ENCODE measurements at places on chromosomes 1 and 21. TPM values are rescaled to one million over a fixed set of nuclear protein-coding genes. Genes with fewer than 3 reads are reported as not detected.

GRCh38 chr21:29246614-29247013 is 52.1 kb upstream of the BACH1 start:
- H3K27me3 ChIP-seq, result no peaks in the 10 kb centered on the region
- DNase-seq, result no peak
- H3K4me1 ChIP-seq, result peaks cover 12% of the 10 kb centered on the region
- no peak overlapping the region for H3K4me3 ChIP-seq
- no peaks in the 10 kb centered on the region for H3K36me3 ChIP-seq

DNA sequence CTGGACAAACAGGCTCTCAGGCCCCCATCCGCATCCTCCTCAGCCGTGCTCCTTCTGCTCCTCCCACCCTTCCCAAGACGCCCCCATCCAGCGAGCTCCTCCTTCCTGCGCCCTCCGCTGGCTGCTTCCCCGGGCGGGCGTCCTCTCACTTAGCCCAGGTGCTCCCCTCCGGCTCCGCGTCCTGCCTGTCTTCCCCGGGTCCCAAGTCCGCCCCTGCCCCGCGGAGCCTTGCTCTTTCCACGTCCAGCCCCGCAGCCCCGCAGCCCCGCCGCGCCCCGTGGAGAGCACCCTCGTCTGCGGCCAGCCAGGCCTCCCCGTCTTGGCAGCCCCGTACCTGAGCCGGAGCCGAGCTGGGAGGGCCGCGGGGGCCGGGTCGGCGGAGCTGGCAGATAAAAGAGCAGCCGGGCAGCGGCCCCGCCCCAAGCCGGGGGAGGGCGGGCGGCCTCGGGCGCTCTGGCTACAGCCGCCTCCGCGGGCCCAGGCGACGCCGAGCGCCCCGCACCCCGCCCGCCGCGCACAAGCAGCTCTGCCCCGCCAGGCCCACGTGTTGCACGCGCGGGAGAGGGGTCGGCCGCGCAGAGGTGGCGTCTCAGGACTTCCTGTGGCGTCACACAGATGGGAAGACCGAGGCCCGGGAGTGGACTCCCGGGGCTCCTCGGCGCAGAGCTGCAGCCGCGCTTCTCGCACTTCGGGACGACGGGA is at the start of gene PAQR7:
Gene PAQR7 (minus strand): TSS at position 555 of the 702 bp plus-strand sequence. CDS start 11,869 bp downstream, outside the sequence.
- peaks cover 17% of the 10 kb centered on the region for H3K4me1 ChIP-seq
- no peaks in the 10 kb centered on the region for H3K27me3 ChIP-seq
- DNase-seq, result peak; percentile 95
- peak within 1 kb of the TSS; percentile 80 for H3K4me3 ChIP-seq

GRCh38 chr1:1005774-1006304 is 5.9 kb upstream of the HES4 start:
- H3K4me3 ChIP-seq, result no peak overlapping the region
- H3K36me3 ChIP-seq, result no peaks in the 10 kb centered on the region
- peak; percentile 76 for DNase-seq
- peaks cover 2% of the 10 kb centered on the region for H3K4me1 ChIP-seq
- no peak overlapping the region for H3K27ac ChIP-seq

RNU1-2 gene
- total RNA-seq, result under 0.01 TPM

E2F2 gene
- total RNA-seq, result 0.29 TPM

TTC34 gene
- 0.29 TPM for total RNA-seq

DNA sequence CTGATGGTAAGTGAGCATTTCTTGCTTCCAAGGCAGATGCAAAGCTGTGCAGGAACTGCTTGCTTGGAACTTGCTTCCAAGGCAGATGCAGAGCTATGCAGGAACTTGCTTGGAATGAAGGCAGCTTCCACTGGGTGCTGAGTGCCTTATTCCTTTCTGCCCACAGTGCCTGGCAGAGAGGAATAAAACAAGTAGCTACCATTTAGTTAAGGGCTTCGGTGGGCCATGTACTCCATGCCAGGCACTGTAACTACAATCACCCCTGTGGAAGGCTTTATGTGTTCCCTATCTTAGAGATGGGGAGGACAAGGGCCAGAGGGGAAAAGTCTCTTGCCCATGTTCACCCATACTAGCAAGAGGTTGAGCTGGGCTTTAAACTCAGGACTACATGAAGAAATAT is 8.3 kb downstream of the MROH7 start:
- H3K4me3 ChIP-seq, result no peak overlapping the region
- peaks cover 4% of the 10 kb centered on the region for H3K4me1 ChIP-seq
- H3K27me3 ChIP-seq, result peaks cover 17% of the 10 kb centered on the region
- no peak overlapping the region for H3K27ac ChIP-seq
- no peaks in the 10 kb centered on the region for H3K36me3 ChIP-seq

DNA sequence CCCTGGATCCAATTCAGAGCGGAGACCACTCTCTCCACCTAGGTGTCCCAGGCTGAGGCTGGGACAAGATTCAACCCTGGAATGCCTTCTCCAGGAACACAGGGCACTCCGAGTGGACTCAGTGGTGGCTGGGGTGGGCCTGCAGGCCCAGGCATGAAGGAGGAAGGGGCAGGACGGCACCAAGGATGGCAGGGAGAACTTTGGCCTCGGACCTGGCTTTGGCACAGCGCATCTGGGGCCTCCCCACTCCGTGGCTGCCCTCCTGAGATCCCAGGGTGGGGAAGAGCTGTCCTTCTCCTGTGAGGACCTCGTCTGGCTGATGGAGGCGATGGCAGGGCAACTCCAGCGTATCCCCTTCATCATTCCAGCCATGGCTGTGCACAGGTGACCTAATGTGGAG is 35.6 kb downstream of the DHCR24 start:
- peak; percentile 17 for DNase-seq
- H3K27ac ChIP-seq, result peak overlapping the region; percentile 75
- H3K27me3 ChIP-seq, result no peaks in the 10 kb centered on the region
- H3K36me3 ChIP-seq, result peaks cover 46% of the 10 kb centered on the region
- peaks cover 24% of the 10 kb centered on the region for H3K4me1 ChIP-seq
- H3K4me3 ChIP-seq, result no peak overlapping the region
